ENCODE measurements at places on chromosomes 5 and 9.

GRCh38 chr9:123832858-123833650 lies 96.9 kb downstream of the DENND1A start:
- no peak for DNase-seq

DNA sequence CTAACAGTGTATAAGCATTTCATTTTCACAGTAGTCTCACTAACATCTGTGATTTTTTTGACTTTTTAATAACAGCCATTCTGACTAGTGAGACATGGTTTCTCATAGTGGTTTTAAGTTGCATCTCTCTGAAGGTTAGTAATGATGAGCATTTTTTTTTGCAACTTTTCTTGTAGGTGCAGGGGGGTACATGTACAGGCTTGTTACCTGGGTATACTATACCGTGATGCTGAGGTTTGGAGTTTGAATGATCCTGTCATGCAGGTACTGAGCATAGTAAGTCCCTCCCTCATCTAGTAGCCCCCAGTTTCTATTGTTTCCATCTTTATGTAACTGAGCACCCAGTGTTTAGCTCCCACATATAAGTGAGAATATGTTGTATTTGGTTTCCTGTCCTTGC lies 444.6 kb upstream of the DAB2 start:
- no peak for DNase-seq

GRCh38 chr5:114223866-114224265 lies 138.0 kb upstream of the KCNN2 start:
- no peak for DNase-seq

- DNase-seq = no peak
These were observed 536.5 kb upstream of the GRIA1 start for GRCh38 chr5:152953788-152954483.

GRCh38 chr9:81858657-81859430 lies 69.4 kb upstream of the SPATA31D4 start:
- DNase-seq = no peak

DNA sequence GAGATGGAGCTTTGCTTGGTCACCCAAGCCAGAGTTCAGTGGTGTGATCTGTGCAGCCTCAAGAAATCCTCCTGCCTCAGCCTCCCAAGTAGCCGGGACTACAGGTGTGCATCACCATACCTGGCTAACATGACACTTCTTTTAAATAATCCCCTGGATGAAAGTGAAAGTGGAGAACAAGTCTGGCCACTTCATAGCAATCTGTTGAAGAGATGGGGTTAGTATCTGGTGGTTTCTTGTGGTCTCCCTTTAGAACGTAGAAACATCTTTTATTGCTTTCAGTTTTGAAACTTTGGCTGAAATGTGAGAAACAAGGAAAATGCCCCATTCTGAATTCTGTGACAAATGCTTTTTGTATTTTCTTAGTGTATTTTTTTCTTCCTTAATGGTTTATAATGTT lies 452.5 kb upstream of the RIOK2 start:
- DNase-seq = no peak

GRCh38 chr5:129120158-129120581 lies 25.6 kb downstream of the ISOC1 start:
- DNase-seq = no peak

DNA sequence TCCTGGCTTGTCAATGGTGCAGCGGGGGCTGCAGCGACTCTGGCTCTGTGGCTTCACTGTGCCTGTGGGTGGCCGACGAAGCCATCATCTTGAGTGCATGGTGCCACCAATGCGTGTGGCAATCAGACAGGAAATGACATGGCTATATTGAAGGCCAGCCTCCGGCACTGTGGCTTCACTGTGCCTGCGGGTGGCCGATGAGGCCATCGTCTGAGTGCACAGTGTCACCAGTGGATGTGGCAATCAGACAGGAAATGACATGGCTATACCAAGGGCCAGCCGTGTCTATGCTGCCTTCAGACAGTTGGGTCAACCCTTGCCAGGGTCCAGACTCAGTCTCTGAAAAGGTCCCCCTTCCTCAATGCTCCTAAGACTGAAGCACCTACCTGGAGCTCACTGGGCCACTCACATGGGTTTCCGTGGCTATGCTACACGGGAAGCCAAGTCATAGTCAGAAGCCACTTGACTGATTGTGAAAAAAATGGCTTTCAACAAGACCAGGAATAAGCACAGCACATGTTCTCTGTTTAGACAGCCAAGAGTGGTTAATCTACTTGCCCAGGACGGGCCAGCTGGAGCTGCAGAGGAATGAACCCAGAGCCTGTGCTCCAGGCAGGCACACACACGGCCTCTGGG lies 67.5 kb upstream of the S1PR3 start:
- DNase-seq = no peak

DNA sequence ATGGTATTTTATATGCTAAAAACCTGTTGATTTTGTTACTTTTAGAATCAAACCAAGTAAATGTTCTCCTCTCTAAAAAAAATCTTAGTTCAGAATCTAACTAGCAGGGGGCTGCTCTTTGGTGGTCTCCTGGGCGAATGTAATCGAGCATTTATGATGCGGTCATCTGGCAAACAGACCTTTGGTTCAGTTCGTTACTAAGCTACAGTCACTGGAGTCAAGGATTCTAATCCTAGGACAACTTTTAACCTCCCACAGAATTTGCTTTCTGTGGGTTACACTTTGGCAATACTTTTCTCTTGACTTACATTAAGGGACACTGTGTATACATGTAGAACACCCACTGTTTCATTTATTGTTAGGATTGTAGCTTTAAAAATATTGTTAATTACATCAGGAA lies 26.3 kb upstream of the FREM1 start:
- DNase-seq = no peak

DNA sequence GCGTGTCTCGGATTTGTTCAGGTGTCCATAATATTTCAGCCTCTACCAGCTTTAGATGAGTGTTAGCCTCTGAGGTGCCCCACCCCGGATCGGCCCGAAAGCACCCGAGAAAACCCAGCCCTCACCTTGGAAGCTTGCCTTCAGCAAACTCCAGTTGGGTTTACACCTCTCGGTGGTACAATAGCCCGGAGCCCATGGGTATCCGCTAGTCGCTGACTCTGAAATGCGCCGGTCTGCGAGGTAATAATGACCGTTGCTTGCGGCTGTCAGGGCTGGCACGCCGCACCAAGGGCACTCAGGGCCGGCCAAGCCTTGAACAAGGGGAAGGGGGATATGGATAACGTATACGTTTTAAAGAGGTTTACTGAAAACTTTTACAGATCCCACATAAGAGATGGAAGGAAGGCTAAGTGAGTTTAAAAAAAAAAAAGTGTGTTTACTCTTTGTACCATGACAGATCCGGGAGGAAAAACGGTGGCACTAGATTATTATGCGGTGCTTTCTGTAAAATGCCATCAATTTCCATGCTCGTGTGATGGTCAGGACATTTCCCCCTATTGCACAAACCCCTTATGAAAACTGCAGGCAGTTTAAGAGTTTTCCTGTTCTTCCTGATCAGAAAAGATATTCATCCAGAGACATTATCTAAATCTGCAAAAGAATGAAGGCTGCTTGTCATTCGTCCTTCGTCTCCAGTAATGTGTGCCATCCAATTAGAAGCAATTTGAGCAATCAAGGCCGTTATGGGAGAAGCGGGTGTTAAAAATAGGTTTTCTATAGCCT lies 124.2 kb downstream of the TMEM161B start:
- DNase-seq = no peak

GRCh38 chr9:84394036-84394435 lies 53.5 kb upstream of the SLC28A3 start:
- DNase-seq = no peak

- DNase-seq = no peak
These were observed 28.8 kb downstream of the SLC46A2 start for GRCh38 chr9:112861638-112862555.

- DNase-seq = no peak
These were observed 11.6 kb downstream of the GZMA start for GRCh38 chr5:55114061-55114460.

GRCh38 chr9:7676609-7677156 lies 122.9 kb downstream of the DMAC1 start:
- no peak for DNase-seq

- no peak for DNase-seq
These were observed 288.4 kb downstream of the EBF1 start for GRCh38 chr5:158811350-158811749.

GRCh38 chr9:134321946-134322741 lies 4.1 kb upstream of the RXRA start:
- DNase-seq = no peak

- DNase-seq = no peak
These were observed 9.8 kb downstream of the SLC44A1 start for GRCh38 chr9:105254226-105254625.

GRCh38 chr9:87842878-87843585 lies 39.6 kb upstream of the SPATA31E1 start:
- no peak for DNase-seq

DNA sequence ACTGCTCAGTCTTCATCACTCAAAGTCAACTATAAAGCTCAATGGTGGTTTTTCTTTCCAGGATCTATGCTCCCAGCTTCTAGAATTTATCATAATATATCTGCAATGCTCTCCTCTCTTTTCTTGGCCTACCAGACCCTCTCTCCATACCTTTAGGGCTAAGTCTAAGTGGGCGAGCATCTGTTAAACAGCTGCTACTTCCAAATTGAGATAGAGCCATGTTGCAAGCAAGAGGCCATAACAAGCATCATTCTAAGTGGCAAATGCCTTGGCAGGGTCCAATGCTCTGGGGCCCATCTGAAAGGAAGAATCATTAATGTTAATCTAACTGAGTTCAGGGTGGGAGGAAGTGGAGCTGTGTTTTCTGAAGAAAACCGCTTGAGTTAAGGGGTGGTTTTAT lies 324.0 kb downstream of the TLR4 start:
- no peak for DNase-seq

DNA sequence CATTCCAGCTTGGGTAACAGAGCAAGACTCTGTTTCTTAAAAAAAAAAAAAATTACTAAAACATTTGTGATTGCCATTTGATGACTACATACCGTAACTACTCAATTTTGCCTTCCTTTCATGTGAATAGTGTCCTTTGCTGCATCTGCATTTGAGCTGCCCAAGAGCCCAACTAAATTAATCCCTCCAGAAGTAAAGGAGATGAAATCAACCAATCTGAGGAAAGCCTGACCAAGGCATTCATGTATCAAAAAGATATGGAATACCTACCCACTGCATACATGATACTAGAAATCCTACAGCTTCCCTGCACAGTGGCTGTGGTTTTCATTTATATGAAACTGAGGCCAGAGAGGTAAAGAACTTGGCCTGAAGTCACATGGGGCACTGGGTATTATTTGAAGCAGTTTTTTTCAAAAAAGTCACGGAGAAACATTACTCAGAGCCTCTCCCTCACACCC lies 177.5 kb downstream of the AOPEP start:
- DNase-seq = peak; percentile 9

DNA sequence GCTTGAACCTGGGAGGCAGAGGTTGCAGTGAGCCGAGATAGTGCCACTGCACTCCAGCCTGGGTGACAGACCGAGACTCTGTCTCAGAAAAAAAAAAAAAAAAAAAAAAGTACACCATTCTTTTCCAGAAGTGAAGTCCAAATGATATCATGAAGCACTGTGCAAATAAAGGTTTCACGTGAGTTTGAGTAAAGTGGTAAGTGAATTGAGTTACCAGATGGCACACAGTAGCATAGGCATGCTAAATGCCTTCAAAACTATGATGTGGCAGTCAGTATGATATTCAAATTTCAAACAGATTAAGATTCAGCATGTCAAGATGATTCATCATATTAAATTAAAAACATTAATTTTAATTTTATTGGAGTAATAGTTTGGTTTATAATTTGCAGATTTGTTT lies 195.2 kb downstream of the TAF11L14 start:
- no peak for DNase-seq

DNA sequence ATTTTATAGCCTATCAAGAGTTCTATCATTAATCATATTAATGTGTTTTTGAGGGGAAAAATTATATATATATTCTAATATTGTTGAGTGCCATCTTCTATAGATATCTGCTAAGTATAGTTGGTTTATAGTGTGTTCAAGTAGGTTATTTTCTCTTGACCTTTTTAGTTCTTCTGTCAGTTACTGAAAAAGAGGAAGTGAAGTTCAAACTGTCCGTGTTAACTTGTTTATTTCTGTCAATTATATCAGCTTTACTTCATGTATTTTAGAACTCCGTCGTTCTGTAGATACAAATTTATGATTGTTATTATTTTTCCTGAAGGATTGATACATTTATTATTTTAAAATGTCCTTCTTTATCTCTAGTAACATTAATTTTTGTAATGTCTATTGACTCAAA lies 1209.1 kb downstream of the CDH12 start:
- no peak for DNase-seq

DNA sequence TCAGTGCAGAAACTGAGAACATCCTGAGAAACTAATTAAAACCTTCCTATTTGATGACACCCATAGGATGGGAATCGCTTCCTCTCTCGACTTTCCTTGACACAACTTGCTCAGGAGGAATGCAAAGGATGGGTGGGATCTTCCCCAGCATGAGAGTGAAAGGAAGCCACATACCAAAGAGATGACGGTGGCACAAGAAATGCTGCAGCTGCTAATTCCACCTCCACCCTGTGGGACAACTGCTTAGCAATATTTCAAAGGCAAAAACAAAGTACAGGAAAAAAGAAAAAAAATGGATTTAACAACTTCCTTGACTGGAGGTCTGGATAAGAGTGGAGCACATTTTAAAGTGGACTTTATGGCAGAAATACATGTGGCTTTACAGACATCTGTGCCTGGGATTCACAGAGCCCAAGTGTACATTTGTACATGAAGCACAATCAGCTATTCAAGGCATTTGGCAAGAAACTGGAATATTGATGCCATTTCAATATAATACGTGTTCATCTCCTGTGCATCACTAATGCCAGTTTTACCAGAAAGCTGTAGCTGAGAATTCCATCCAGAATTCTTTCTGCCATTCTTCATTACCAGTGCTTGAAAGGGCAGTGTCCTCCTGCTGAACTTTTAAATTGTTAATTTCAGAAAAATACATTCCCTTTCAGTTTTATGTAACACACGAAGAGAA lies 359.2 kb upstream of the ACTBL2 start:
- DNase-seq = no peak

- no peak for DNase-seq
These were observed 14.3 kb upstream of the RANBP6 start for GRCh38 chr9:6029604-6030274.

DNA sequence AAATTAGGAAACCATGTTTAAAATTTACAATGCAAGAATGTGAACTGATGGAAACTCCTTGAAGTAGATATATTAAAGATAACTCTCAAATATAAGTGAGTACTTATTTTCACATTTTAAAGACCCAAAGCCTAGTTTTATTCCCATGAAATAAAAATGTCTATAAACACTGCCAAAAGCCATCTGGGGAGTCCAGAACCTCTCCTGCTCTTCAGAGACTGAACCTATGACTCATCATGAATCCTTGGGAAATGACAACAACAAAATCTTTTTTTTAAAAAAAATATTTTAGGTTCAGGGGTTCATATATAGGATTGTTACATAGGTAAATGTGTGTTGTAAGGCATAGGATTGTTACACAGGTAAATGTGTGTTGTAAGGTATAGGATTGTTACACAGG lies 33.8 kb upstream of the FYB1 start:
- no peak for DNase-seq

- no peak for DNase-seq
These were observed 382.1 kb downstream of the TLE4 start for GRCh38 chr9:79953908-79954307.

- DNase-seq = no peak
These were observed 24.2 kb downstream of the ARHGEF37 start for GRCh38 chr5:149605354-149605997.

- DNase-seq = no peak
These were observed 12.7 kb upstream of the FCN1 start for GRCh38 chr9:134930398-134930797.
